ENCODE measurements at places on chromosomes 3 and 15. TPM values are rescaled to one million over a fixed set of nuclear protein-coding genes. Genes with fewer than 3 reads are reported as not detected.

GOLGA8S gene
- 0.05 TPM for polyA plus RNA-seq

C3orf85 gene
- polyA plus RNA-seq = not detected

DAZL gene
- 1.7 TPM for polyA plus RNA-seq

RTP1 gene
- polyA plus RNA-seq = 2.1 TPM

PRTG gene
- 2.1 TPM for polyA plus RNA-seq

IRAK2 gene
- 1.5 TPM for polyA plus RNA-seq

FGD5 gene
- polyA plus RNA-seq = 6.0 TPM

GRK7 gene
- polyA plus RNA-seq = not detected

FEZF2 gene
- 0.06 TPM for polyA plus RNA-seq

C2CD4A gene
- not detected for polyA plus RNA-seq

C15orf39 gene
- 18.9 TPM for polyA plus RNA-seq

ELL3 gene
- 15.5 TPM for polyA plus RNA-seq

SQOR gene
- 0.20 TPM for polyA plus RNA-seq

TRH gene
- 0.03 TPM for polyA plus RNA-seq

CHST2 gene
- polyA plus RNA-seq = 5.1 TPM

GNAT1 gene
- 0.20 TPM for polyA plus RNA-seq

ASB14 gene
- not detected for polyA plus RNA-seq

CYP1A1 gene
- 0.22 TPM for polyA plus RNA-seq

SPINK8 gene
- not detected for polyA plus RNA-seq

AP2M1 gene
- 540 TPM for polyA plus RNA-seq

TPRG1 gene
- 0.11 TPM for polyA plus RNA-seq

C3orf22 gene
- not detected for polyA plus RNA-seq

ADGRG7 gene
- polyA plus RNA-seq = not detected

SH3GL3 gene
- 7.3 TPM for polyA plus RNA-seq

ATP8B4 gene
- 0.17 TPM for polyA plus RNA-seq

PIF1 gene
- polyA plus RNA-seq = 109 TPM

ENTPD3 gene
- polyA plus RNA-seq = 0.66 TPM

ATP10A gene
- 1.4 TPM for polyA plus RNA-seq

DOCK3 gene
- polyA plus RNA-seq = 2.7 TPM

GP5 gene
- 0.05 TPM for polyA plus RNA-seq

FBXL22 gene
- polyA plus RNA-seq = 0.24 TPM

SEMA3F gene
- polyA plus RNA-seq = 20.3 TPM

IGSF10 gene
- polyA plus RNA-seq = 0.59 TPM

LRRN1 gene
- 128 TPM for polyA plus RNA-seq

MME gene
- polyA plus RNA-seq = 5.0 TPM

RFC4 gene
- polyA plus RNA-seq = 21.8 TPM

AQR gene
- polyA plus RNA-seq = 34.5 TPM

CGGBP1 gene
- 15.7 TPM for polyA plus RNA-seq

ADAMTS17 gene
- polyA plus RNA-seq = 0.89 TPM

TMEM42 gene
- 42.6 TPM for polyA plus RNA-seq

HPS3 gene
- polyA plus RNA-seq = 23.7 TPM
